ENCODE measurements at places on chromosomes 4 and X. TPM values are rescaled to one million over a fixed set of nuclear protein-coding genes. Genes with fewer than 3 reads are reported as not detected.

ARHGAP36 gene
- not detected for total RNA-seq

PRDM8 gene
- total RNA-seq: 10.2 TPM

CT45A2 gene
- not detected for total RNA-seq

DNA sequence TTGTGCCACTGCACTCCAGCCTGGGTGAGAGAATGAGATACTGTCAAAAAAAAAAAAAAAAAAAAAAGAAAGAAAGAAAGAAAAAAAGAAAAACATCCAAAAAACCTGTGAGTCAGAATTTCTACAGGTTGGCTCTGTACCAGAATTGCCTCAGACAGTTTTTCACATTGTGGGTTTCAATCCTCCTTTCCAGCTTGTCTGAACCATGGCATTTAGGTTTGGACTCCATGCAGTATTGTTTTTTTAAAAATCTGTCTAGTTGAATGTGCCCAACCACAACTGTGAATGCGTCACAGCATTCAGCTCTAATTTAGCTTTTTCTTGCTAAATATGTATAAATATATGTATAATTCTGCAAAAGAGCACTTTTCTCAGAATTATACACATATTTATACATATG lies 31.4 kb upstream of the ARSH start:
- no peak for DNase-seq

Measured in NCI-H460 (cell line).